ENCODE measurements at places on chromosomes 2 and 18.

DNA sequence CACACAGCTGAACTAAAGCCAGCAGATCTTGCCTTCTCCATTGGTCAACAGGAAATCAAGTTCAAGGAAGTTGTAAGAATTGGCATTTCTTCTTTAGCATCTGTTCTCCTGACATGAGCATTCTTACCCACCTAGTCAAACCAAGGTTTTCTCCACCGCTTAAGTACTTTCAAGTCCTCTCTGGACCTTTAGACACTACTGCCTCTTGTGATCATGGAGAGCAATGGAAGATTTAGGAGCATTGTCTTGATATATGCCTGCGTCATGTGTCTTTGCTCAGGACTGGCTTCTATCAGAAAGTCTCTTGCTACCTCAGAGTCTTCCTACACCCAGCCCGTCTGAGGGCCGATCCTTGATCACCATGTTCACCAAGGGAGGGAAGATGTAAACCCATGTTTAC, 262.2 kb downstream of the PHLPP1 start:
- no peak for DNase-seq

DNA sequence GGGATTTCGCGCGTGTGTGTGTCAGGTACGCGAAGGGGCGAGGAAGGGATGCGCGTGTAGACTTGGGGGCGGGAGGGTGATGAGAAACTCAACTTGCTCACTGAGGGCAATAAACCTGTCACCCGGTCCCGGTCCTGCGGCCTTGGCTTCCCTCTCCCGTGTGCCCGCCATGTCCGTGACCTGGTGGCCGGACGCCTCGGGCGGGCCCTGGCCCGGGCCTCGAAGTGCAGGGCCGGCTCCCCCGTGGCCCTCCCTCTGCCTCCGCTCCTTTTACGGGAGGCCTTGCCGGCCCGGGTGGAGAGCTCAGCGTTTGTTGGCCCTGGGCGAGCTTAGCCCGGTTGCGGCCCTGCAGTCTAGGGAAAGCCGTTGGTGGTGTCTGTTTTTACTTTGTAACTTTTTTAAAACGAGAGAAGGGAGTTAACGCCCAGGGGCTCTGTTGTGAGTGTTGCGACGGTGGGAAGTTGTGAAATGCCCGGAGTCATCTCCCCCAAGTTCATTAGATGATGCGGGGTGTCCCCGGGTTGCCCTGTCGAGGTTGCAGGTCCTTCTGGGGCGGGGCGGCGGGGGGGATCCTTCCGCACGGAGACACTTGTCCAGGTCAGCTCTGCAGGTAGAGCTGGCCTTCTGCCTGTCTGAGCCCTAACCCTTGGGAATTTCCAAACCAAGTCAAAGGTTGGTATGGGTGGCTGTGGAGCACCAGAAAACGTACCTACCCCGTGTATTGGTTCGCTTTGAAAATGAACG, 883 bp downstream of the SMCHD1 start:
- DNase-seq: peak; percentile 80

GRCh38 chr2:235051436-235052260, 99.8 kb downstream of the SH3BP4 start:
- DNase-seq: peak; percentile 68

DNA sequence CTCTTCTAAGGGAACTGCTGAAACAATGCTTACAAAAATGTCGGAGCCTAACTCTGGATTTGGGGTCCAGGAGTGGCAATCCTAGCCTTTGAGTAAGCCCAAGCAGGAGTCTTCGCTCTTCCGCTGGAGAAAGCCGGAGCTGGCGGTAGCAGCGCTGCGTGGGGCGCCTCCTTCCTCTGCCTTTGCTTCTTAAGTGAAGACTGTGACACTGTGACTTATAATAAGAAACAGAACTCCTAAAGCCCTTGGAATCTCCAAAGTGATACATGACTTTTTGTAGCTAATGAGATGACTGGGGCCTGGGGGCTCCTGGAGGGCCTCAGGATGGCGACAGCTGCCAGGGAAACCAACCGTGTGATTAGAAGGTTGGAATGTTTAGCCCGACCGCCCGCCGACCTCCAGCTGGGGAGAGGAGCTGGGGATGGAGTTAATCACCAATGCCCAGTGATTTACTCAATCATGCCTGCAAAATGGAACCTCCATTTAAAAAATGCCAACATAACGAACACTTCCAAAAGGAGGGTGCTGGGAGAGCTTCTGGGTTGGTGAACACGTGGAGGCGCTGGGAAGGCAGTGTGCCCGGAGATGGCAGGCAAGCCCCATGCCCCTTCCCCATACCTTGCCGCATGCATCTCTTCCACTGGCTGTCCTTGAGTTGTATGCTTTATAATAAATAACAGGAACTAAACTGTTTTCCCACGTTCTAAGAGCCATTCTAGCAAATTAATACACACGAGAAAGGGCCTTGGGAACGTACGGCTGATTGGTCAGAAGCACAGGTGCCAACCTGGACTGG, 29.0 kb upstream of the MAL start:
- DNase-seq: no peak

DNA sequence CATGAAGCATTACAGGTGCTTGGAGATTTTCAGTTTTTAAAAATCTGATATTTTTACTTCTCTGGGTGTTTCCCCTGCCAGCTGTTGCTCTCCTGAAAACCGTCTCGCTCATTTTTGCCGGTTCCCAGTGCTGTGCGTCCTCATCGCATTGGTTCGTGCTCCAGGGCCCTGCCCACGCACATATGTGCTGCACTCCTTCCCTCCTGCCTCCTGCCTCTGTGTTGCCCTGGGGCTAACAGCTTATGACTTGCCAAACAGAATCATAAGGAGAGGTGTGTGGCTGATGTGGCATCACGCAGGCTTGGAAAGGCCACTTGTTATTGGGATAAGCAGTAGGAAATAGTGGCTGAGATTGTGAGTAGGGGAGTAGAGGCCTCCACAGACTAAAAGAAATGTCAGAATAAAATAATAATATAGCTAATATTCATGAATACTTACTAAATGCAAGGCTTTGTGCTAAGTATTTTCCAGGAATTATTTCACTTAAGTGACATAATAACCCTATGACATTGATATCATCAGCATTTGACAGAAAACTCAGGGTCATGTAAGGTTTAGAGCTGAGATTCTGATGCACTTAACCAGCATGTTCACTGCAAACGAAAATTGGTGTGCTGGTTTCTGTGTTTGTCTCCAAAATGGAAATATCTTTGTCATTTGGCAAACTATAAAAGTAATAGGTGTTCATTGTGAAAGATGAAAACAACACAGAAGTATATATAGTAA, 53.5 kb downstream of the SLC4A1AP start:
- DNase-seq: no peak

DNA sequence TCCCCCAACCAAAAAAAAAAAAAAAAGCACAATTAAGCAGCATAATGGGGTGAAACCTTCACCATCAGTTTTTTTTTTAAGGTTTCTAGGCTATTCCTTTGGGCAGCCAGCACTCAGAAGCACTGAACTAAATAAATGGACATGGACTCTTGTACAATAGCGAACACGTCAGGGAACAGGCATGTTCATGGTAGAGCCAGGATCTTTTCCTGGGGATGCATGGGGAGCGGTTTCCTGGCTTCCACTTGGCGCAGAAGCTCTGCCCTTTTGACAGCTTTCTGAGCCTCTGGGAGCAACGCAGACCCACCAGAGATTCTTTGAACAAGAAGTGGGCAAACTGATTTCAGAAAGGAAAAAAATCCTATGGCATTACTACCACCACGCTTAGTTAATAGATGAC, 35.0 kb downstream of the ALPK2 start:
- DNase-seq: no peak

DNA sequence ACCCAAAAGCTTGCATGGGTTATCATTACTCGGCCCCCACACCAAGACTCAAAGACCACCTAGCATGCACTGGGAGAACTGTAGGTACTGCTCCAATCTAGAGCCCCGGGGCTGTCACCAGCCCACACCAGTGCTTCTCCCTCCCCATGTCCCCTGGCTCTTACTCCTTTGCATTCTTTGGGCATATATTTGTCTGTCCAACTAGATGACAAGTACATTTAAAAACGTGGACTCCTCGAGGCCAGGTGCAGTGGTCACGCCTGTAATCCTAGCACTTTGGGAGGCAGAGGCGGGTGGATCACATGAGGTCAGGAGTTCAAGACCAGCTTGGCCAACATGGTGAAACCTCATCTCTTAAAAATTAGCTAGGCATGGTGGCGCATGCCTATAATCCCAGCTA, 7.8 kb downstream of the AFG3L2 start:
- DNase-seq: no peak

GRCh38 chr18:74951165-74951760, 257.7 kb downstream of the PTGR3 start:
- DNase-seq: no peak

DNA sequence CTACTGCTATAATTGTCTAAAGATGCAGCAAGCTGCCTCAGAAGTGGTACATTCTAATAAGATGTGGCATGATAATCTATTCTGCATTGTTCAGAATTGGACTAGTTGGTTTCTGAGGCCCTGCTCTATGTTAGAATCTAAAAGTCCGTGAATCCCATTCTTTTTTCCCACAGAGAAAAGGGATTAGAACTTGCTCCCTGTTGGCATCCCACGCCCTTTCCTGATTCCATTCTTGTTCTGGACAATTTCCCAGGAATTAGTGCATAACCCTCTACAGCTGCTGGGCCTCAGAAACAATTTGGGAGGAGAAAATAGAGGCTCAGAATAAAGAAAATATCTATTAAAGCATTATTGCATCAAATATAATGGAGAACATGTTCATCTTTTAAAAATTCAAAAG, 282.7 kb downstream of the NRXN1 start:
- no peak for DNase-seq

- no peak for DNase-seq
These were observed 313.6 kb downstream of the EPHA4 start for GRCh38 chr2:221258464-221258863.

- no peak for DNase-seq
These were observed 20.1 kb downstream of the CAPN14 start for GRCh38 chr2:31197166-31197565.

GRCh38 chr2:212145121-212145520, 393.5 kb downstream of the ERBB4 start:
- no peak for DNase-seq

DNA sequence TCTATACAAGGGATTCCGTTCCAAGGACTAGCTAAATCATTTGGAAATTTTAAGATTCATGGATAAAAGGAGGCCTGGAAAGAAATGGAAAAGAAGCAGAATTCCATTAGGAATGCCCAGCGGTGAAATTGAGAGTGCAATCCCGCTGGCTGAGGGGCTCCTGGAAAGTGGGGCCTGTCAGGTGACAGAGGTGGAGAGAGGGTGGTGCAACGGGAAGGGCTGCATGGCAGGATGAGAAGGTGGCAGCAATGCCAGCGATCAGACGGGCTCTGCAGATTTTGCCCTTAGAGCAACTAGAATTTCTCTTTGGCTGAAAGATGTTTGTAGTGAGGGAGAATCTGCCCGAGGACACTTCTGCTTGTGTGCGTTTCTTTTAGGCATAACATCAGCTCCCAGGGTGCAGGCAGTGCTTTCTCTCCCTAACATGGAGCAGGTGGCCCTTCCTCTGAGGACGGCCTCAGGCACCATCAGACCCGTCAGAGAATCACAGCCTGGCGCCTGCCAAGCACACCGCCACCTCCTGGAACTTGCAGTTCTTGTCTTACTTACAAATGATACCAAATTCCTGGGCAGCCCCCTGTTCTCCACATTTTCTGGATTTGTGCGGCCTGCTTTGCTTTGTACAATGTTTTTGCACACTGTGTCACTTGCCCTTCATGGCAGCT, 261.6 kb downstream of the NDUFA10 start:
- DNase-seq: no peak

GRCh38 chr2:73225513-73226360, 7.3 kb downstream of the PRADC1 start:
- no peak for DNase-seq

DNA sequence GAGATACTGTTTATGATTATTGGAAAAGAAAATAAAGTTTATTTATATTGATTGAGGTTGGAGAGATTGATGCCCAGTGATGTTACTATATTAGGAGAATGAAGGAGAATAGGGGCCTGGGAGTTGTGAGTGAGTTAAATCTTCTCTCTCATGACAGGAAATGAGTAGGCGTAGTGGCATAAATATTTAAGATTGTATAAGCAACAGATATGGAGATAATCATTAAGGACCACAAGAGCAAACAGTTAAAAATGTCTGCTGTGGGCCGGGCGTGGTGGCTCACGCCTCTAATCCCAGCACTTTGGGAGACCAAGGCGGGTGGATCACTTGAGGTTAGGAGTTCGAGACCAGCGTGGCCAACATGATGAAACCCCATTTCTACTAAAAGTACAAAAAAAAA, 62.7 kb downstream of the PTRHD1 start:
- DNase-seq: no peak

- no peak for DNase-seq
These were observed 5.4 kb downstream of the CWC22 start for GRCh38 chr2:180001726-180002125.

GRCh38 chr2:182767578-182767977, 51.5 kb downstream of the DNAJC10 start:
- DNase-seq: no peak

DNA sequence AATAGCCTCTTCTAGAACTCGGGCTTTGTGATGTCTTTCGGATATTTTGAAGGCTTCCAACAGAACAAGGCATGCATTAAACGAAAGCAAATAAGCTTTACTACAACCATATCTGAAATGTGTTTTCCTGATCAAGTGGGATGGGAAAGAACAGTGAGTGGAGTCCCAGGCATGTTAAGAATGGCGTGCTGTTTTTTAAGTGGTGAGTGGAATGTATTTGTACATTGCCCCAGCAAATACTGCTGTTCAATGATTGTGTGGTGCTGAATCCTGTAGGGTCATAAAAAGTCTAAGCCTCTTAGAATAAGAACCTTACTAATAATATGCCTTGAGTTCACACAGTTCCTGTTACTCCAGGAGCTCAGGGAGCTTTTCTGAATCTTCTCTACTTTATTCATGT, 52.5 kb downstream of the POMC start:
- DNase-seq: no peak

- peak; percentile 48 for DNase-seq
These were observed 45.0 kb upstream of the EML4 start for GRCh38 chr2:42124011-42124785.

DNA sequence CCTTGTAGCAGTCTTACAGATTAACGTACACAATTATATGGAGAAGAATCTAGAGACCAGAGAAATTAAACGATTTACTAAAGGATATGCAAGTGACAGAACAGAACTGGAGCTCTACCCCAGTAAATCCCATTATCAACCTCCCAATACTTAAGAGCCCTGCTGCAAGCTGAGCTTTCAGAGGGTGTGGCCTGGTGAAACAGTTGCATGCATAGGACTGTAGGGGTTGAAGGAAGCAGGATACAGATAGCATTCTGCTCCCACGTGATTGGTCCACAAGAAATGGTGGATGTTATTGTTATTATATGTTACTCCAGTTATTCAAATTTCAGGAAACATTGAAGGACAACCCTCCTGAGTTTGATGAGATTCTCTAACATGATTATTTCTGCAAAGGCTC, 210.8 kb upstream of the THUMPD2 start:
- no peak for DNase-seq

- DNase-seq: peak; percentile 67
These were observed 92.7 kb downstream of the ZNF516 start for GRCh38 chr18:76402026-76402990.
